Sciatic nerve (tissue), 2 donors: ENCODE measurements at places on chromosomes 2 and 18. TPM values are rescaled to one million over a fixed set of nuclear protein-coding genes. Genes with fewer than 3 reads are reported as not detected.
A peak's percentile ranks its signal among the peaks of the same experiment; 100 is the strongest.

The CLEC4F gene
- 1.7 TPM for total RNA-seq

The EVA1A gene
- 4.8 TPM for total RNA-seq

The KIAA2012 gene
- total RNA-seq, result not detected

The UGT1A10 gene
- total RNA-seq, result not detected

The SYT4 gene
- not detected for total RNA-seq

The FAM228A gene
- total RNA-seq, result 3.9 TPM

The EMILIN1 gene
- 46.8 TPM for total RNA-seq

The SLC11A1 gene
- total RNA-seq, result 36.6 TPM

DNA sequence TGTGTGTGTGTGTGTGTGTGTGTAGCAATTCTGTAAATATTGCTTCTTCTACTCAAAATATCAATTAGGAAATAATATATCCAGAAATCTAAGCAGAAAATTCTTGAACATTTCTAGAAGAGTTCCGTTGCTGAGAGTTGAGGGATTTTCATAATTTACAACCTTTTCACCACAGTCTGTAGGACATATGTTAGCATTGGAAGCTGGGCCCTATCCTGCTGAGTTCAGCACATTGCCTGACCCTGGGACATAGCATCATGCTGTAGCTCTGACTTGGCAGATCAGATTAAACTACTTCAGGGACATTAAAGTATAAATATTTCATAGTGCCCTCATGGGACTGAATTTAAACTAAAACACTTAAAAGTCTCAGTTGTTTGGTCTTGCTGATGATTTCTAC, 129.2 kb upstream of the KCNH7 start:
- no peak for DNase-seq

- DNase-seq, result no peak
Observed at GRCh38 chr2:88932686-88933085, 241.2 kb downstream of the RPIA start.

- DNase-seq, result no peak
Observed at GRCh38 chr2:108829578-108830310, 43.2 kb downstream of the CCDC138 start.

- no peak for DNase-seq
Observed at GRCh38 chr2:201420442-201421113, 30.7 kb downstream of the TRAK2 start.

- no peak for DNase-seq
Observed at GRCh38 chr2:52818958-52819357, 948.6 kb upstream of the CHAC2 start.

- DNase-seq, result no peak
Observed at GRCh38 chr2:62747876-62748275, 42.4 kb downstream of the EHBP1 start.

DNA sequence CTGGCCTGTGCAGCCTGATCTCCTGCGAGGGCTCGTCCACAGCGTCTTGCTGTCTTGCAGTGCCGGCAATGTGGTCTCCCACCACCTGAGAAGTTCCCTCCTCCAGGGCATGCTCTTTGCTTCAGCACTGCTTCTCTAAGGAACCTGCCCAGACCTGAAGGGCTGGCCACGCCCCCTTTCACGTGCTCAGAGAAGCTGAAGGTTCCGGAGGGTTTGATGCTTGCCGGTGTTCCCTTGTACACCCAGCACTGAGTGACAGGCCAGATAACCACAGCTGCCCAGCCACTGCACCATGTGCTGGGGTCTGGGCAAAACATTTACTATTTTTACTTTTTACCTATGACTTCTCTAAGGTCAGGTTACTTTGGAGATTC, 1.7 kb upstream of the POLR2D start:
- no peak for DNase-seq

DNA sequence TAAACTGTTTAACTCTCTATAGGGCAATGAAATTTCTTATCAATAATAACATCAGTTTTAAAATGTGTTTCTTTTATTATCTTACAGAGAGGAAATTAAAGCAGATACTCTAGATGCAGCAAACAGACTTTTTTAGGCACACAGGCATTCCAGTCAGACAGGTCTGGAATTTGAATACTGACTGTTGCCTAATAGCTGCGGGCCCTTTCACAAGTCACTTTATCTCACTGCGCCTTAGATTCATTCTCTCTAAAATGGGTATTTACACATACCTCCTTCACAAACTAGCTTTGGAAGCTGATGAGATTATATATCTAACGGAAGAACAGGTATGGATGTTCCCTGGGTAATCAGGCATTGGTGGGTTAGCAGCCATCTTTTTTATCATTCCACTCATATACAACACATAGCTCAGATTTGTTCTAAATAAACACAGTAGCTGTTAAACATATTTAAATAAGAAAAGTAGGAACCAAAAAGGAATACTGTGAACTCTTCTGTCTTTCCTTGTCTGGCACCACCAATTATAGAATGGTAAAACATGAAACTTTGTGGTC, 104.2 kb downstream of the LRP2 start:
- no peak for DNase-seq

- no peak for DNase-seq
Observed at GRCh38 chr18:26088487-26088886, 1.9 kb downstream of the SS18 start.

GRCh38 chr18:48409591-48410094, 460 bp upstream of the ZBTB7C start:
- DNase-seq, result peak; percentile 71

DNA sequence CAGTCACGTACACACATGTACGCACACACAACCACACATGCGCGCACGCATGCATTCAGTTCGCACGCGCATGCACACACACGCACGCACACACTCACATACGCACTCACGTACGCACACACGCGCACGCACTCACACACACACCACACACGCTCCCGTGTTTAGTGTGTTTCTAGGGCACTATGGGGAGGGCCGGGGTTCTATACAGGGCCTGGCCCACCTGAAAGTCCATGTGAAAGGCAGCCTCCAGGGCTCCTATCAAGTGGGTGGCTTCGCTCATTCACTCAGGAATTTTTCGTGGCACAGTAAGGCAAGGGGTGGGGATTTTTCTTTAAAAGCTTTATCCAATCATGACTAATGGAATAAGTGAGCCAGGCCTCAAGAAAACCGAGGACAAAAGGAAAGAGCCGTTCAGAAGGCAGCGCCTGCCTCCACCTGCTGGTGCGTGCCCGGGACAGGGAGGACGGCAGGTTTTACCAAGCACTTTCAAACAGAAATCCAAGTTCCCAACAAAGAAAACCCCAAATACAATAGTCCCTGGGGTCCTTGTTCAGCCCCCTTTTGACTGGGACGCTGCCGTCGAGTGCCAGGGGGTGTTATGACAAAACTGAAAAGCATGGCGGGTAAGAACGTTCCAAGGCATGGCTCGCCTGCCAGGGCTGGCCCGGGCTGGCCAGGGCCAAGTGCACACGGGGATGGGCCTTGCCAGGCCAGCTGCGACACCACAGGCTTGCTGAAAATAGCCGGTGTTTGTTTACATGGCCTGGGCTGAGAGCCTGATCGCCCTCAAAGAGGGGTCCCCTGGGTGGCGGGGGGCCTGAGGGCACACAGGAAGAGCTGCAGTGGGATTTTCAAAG, 110.0 kb downstream of the HDAC4 start:
- peak; percentile 57 for DNase-seq

GRCh38 chr2:237904831-237905599, 45.6 kb downstream of the RAMP1 start:
- DNase-seq, result peak; percentile 67
